ENCODE measurements at places on chromosomes 4 and X.

GRCh38 chr4:105036991-105037390 is 109.7 kb upstream of the TET2 start:
- DNase-seq: no peak

DNA sequence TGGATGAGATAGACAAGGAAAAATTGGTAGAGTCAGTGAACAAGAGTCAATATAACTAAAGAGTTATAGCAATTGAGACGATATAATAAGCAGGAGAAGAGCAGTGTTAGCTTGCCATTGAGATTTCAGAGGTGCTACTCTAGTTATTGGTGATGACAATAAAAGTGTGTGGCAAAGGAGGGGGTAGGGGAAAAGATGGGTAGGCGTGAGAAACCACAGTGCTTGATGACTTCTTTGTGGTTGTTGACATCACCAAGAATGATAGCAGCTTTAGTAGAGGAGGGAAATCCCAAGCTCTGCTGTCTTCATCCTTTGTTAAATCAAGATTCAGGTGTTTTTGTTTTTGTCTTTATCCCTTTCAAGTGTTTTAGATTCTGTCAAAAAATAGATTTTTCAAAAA is 179.9 kb upstream of the PPP3CA start:
- no peak for DNase-seq

GRCh38 chrX:121103381-121103780 is 56.0 kb downstream of the GLUD2 start:
- DNase-seq: no peak

GRCh38 chr4:27407616-27408015 is 547.0 kb downstream of the STIM2 start:
- no peak for DNase-seq

GRCh38 chrX:28312965-28313364 is 274.3 kb upstream of the IL1RAPL1 start:
- no peak for DNase-seq

GRCh38 chrX:154032160-154032559 is 12.5 kb upstream of the IRAK1 start:
- DNase-seq: no peak

- no peak for DNase-seq
Observed at GRCh38 chr4:109294006-109294405, 8.5 kb downstream of the COL25A1 start.

DNA sequence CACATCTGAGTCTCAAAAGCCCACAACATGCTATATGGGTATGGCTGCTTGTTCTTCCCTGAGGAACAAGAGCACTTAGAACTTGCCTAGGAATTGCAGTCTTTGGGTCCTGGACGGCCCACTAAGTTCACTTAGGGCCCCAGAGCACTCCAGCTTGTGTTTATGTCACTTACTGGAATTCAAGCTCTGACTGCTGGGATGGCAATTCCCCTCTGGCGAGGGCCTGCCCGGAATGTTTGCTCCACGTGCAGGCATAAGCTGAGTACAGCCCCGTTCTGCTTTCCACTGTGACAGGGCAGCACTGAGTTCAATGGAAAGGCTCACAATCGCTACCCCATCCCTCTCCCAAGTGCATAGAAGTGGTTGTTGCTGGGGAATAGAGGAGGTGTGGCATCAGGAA is 25.9 kb upstream of the RASSF6 start:
- DNase-seq: no peak

DNA sequence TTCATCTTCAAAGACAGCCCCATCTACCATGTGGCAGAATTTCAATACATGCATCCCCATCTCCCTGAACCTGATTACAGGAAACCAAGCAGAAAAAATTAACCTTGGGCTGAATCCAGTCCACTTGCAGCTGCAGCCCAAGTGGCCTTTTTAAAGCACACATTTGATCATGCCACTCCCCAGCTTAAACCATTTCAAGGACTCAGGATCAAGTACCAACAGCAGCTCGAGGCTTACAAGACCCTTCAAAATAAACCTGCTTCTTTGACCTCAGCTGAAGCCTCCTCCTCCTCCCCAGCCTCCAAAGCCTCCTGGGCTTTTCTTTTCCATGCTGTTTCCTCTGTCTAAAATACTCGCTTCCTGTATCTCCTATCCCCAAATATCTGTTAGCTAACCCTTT is 50.7 kb upstream of the KIT start:
- DNase-seq: no peak

DNA sequence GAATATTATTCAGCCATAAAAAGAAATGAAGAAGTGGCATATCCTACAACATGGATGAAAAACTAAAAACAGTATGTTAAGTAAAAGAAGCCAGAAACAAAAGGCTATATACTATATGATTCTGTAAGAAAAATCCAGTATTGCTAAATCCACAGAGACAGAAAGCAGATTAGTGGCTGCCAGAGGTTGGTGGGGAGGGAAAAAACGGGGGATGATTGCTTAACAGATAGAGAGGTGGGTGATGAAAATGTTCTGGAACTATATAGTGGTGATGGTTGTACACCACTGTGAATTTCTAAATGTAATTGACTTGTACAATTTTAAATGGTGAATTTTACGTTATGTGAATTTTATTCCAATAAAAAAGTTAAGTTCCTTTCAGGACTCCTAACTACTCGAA is 157.6 kb upstream of the SH3RF1 start:
- DNase-seq: no peak

GRCh38 chr4:163447481-163447880 is 26.1 kb downstream of the TKTL2 start:
- no peak for DNase-seq

DNA sequence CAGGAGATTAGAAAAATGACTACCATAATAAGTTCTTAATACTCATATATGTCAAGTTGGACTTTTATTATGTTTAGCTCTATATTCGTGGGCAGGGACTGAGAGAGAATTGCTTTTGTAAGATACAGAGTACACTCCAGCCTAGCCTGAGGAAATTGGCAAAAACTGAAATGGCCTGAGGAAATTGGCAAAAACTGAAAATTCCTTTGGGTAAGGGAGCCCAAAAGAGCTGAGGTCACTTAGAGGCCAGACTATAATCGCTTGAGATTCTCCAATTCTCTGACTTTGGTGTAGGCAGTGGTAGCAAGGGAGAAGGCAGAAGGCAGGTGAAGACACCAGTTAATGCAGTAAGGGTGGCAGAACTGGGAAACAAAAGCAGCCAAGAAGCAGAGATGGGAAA is 124.5 kb upstream of the HCCS start:
- DNase-seq: no peak

- no peak for DNase-seq
Observed at GRCh38 chr4:36290641-36291040, 9.2 kb downstream of the DTHD1 start.

DNA sequence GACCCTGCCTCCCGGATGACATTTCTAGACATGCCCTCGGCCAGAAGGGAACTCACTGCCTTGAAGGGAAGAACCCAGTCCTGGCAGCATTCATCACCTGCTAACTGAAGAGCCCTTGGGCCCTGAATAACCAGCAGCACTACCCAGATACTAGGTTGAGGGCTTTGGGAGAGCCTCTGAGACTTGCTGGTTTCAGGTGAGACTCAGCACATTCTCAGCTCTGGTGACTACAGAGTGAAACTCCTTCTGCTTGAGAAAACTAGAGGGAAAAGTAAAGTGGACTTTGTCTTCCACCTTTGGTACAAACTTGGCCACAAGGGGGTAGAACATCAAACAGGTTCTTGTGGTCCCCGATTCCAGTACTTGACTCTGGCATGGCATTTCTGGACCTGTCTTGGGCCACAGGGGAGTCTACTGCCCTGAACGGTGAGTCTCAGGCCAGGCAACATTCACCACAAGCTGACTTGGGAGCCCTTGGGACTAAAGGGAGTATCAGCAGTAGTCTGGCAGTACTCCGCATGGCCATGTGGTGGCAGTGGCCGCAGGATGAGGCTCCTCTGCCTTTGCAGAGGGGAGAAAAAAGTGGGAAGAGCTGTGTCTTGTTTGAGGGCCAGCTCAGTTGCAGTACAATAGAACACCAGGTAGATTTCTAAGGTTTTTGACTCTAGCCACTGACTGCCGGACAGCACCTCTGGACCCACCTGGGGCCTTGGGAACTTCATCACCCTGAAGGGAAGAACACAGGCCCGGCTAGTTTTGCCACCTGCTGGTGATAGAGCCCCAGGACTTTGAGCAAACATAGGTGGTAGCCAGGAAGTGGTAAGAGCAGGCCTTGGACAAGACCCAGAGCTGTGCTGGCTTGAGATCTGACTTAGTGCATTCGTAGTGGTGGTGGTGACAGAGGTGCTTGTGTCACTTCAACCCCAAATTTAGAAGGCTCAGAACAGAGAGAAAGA is 414.8 kb downstream of the OPHN1 start:
- DNase-seq: no peak

GRCh38 chr4:110612631-110613269 is 10.1 kb downstream of the PITX2 start:
- no peak for DNase-seq

DNA sequence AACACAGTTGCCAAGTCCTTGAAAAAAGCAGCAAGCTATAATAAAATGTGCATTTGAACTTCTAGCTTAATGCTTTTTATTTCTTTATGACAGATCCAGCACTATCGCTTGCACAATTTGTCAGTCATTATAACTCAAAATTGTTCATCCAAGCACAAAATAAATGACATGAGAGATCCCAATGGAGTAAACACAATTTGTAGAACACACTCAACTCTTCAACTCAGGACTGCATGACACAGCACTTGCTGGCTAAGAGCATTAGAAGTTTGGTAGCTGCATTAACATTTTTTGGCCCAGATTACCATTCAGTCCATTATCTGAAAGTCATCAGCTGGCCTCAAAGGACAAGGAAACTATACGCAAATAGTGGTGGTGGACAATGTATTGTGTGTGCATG is 530.1 kb downstream of the INPP4B start:
- no peak for DNase-seq

DNA sequence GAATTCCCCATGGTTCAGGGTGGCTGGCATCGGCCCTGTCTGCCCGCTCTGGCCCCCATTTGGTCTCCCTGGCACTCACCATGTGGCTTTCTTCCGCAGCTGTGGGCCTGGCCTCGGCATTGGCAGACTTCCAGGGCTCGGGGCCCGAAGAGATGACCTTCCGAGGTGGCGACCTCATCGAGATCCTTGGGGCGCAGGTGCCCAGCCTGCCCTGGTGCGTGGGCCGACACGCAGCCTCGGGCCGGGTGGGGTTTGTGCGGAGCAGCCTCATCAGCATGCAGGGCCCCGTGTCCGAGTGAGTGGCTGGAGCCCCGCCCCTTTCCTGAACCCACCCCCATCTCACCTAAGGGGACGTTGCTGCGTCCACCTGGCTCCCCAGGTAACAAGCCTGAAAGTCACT is 20.1 kb downstream of the SH3TC1 start:
- DNase-seq: no peak

GRCh38 chr4:84750960-84751283 is 168.0 kb downstream of the CDS1 start:
- DNase-seq: no peak

DNA sequence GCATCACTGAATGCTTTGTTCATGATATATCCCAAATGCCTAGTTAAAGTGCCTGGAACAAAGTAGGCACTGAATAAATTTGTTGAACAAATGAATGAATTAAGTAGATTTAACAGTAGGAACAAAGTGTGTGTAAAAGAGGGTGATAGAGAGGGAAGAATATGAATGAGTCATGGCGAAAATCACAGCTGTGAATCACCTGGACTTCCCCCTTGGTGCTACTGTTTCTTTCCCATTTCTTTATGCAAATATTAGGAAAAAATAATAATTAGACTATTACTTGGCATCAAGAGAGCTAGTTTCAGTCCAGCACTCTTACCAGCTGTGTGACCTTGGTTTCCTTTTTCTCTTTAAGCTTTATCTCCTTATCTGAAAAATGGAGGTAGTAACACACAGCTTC is 9.2 kb downstream of the SPIN3 start:
- no peak for DNase-seq

DNA sequence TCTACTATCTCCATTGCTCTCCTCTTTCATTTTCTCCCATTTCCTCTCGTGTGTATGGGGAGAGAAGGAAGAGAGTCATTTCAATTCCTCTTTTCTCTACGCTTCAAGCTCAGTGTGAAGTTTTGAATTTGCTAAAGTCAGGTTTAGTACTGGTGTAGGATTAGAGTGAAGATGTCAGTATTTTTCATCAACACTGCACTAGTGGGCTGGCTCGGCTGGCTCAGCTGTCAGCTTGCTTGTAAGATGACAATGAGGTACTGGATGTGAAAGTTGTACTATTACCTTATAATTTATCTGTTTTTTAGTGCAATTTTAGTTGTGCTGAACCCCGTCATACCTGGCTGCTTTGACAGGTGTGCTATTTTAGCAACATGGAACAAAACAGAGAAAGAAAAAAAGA is 2.1 kb upstream of the SH2D1A start:
- no peak for DNase-seq

GRCh38 chr4:26048950-26049349 is 134.9 kb downstream of the SMIM20 start:
- DNase-seq: no peak

- DNase-seq: no peak
Observed at GRCh38 chrX:6228720-6229119, at the start of gene NLGN4X. TSS of gene NLGN4X (minus strand) at chrX:6228867. CDS start at chrX:6151466, 77,401 bp downstream.

GRCh38 chr4:123838474-123838873 is 441.9 kb downstream of the SPRY1 start:
- DNase-seq: no peak

- no peak for DNase-seq
Observed at GRCh38 chrX:151790481-151791160, 56.1 kb downstream of the CNGA2 start.

- no peak for DNase-seq
Observed at GRCh38 chr4:173443121-173443520, 44.2 kb upstream of the SCRG1 start.

DNA sequence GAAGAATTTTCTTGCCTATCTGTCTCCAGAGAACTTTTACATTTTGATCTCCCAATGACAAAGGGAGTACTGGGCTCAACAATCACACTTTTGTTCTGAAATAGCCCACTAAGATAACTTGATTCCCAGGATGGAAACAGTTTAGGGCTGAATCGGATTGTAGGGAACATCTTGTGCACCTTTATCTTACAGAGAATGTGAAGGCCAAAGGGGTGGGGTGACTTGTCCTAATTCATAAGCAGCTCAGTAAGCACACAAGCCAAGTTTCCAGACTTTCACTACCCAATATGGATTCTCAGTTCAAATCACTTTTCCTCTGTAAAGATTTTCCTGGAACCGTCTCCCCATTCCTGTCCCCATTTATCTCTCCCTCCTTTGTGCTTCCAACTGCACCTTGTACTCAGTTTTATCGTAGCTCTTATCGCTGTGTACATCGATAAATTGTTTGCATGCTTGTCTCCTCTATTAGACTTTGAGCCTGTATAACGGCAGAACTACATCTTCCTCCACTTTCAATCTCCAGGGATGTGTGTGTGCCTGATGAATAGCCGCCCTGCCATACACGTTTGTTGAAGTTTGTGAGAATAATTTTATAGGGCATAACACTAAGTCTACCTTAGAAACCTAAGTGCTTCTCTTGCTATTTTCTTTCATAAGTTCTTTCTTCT is 77.4 kb downstream of the MBNL3 start:
- DNase-seq: no peak

- no peak for DNase-seq
Observed at GRCh38 chr4:85725721-85726170, 250.8 kb downstream of the ARHGAP24 start.

DNA sequence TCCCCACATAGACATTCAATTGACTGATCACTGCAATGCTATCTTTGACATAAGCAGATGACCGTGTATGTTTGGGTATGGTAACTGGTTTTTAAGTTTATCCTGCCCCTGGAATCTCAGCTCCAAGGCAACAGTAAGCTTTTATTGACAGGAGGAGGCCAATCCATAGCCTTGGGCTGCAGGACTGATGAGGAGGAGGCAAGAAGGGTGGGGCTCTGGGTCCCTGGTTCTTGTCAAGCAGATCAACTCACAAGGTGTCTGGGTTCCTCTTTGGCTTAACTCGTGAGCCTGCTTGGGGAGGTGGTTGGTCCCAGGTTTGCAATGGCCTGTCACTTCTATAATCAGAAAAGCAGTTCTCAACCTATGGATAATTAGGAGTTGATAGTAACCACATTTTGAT is 113.2 kb upstream of the STX18 start:
- no peak for DNase-seq
